HFFc6 (cell line): ENCODE measurements at places on chromosomes 6 and 20. TPM values are rescaled to one million over a fixed set of nuclear protein-coding genes. Genes with fewer than 3 reads are reported as not detected.

- peak; percentile 39 for DNase-seq
Observed at GRCh38 chr20:2742934-2743559, 50.5 kb downstream of the EBF4 start.

DNA sequence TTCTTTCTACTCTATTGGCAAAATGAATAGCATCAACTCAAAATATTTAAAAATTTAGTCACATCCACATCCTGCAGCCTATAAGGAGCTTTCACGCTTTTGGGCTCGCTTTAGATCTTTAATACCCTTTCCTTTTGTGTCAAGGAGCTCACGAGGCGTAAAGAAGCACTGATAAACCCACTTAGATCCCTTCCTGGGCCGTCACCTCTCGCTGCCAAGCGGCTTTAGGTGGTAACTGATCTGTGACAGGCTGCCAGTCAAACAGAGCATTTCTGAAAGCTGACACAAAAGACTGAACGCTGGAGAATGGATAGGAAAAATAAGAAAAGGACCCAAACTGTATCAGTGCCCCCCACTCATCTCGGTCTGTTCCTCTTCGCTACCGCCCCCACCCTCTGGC lies 385.7 kb upstream of the MMS22L start:
- no peak for DNase-seq

DNA sequence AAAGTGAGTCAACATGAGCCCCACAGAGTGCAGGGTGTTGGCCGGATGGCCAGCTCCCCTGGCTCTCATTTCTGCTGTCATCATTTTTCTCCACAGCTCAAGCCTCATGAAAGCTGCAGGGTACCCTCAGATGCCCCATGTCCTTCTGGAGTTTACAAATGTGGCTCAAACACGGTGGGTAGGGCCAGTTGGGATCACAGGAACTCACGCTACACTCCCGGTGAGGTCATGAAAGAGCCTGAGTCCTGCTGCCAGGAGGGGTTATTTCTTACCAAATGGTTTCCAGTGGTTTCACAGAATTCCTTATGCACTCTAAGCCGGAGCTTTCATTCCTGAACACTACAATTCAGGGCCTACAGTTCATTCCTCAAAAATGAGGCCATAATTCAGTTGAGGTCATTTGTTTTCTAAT lies 78.7 kb downstream of the TMEM170B start:
- peak; percentile 94 for DNase-seq

DNA sequence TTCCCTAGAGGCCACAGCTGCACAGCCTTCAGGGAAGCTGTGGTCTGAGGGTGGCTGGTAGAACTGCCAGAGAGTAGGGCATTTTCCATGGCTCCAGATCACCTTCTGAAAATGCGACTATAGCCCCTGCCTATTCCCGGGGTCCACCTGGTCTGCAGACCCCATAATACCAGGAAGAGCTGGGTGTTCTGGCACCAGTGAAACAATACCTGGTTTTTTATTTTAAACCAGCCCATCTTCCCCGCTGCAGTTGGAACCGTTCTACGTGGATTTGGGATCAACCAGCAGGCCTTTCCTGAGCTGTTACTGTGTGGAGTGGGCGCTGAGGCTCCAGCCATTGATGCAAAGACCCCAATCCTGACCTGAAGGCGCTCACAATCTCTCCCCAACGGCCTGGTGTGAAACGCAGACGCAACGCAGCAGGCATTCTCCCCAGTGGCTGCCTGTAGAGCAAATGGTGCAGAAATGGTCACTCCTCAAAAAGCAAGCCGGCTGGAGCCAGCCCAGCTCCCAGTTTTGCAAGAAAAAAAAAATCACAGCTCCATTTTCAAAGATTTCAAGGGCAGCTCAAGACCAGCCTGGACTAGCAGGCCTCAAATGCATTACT lies 11.3 kb downstream of the NPEPL1 start:
- no peak for DNase-seq

DNA sequence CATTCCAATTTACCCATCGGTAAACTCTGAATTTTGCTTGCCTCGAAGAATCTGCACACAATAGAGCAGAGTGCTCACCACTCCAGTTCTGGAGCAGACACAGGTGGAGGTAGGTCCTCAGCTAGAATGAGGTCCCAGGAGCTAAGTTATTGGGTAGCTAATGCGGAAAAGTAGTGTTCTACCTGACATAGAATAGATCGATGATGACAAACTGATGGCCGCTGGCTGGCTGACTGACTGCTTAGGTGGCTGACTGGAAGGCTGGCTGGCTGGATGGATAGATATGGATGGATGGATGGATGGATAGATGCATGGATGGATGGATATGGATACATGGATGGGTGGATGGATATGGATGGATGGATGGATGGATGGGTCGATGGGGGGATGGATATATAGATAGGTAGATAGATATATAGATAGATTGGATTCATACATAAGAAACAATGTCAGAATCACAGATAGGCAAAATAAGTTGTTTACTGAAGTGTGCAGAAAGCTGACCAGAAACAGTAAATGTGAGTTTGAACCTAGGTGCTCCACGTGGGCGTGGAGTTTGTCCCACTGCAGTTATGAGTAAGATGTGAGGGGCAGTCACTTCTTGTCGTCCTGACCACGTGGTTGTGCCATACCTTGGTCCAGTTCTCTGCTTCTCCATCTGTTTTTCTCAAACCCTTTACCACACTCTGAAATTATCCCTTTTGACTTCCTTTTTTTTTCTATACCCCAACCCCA lies 62.1 kb downstream of the TBXT start:
- DNase-seq = no peak

- no peak for DNase-seq
Observed at GRCh38 chr20:39713076-39713840, 751.1 kb downstream of the DHX35 start.

- peak; percentile 54 for DNase-seq
Observed at GRCh38 chr20:34581341-34582184, 23.0 kb downstream of the MAP1LC3A start.

- DNase-seq = no peak
Observed at GRCh38 chr6:91572878-91573277, 986.0 kb upstream of the MAP3K7 start.

DNA sequence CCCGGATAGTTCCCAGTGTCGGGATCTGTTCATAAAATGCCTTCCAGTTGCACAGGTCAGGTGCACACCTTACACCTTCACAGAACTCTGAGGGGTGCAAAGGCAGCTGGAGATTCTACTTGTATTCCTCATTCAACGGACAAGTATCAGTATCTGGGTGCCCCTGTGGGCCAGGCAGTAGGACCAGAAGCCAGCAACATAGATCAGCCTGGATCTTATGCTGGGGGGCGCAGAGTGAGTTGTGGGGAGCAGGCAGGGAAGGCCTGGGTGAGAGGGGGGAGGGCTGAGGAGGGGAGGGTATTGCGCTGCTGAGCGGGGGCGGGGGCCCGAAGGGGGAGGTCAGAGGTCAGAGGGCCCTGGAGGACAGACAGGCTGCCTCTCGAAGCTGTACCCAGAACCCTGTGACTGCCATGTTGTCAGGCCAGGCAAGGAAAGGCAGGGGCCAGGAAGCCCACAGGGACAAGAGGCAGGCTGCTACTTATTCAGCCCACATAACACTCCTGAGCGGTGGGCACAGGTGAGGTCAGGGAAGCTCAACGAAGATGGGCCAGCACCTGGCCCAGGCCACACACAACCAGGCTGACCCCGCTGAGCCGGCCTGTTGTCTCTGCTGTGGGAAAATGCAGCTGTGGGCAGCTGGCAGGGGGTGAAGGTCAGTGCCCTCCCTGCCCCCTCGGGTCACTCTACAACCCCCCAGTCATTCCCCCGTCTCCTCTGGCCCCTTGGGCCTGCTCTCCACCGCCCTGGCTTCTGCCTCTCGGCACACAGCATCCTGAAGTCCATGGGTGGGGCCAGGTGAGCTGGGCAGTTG lies 1.1 kb downstream of the OPRL1 start:
- DNase-seq = no peak

DNA sequence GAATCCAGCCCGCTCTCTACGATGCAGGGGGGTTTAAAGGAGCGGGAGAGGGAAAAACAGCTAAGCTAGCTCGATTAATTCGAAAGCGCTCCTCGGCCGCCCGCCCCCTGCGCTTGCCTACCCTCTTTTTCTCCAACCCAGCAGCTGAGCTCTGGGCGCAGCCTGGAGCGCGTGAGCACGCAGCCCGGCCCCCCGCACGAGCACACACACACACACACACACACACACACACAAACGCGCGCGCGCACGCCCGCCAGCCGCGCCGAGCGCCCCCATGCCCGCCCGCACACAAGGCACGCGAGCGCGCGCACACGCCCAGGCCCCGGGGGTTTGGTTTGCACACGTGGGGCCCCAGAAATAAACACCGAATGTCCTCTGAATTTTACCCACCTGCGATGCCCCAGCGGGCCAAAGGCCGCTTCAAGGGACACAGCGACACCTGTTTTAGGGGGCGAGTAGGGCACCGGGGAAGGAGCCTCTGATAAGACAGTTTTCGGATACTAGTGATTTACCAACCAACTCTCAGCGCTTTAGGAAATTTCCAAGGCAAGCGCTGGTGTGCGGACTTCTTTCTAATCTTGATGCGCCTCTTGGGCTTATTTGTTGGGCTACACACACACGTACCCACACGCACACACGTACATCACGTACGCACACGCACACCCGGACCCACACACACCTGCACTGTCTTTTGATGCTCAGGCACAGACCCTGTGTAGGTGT lies 802 bp upstream of the NRN1 start:
- no peak for DNase-seq

DNA sequence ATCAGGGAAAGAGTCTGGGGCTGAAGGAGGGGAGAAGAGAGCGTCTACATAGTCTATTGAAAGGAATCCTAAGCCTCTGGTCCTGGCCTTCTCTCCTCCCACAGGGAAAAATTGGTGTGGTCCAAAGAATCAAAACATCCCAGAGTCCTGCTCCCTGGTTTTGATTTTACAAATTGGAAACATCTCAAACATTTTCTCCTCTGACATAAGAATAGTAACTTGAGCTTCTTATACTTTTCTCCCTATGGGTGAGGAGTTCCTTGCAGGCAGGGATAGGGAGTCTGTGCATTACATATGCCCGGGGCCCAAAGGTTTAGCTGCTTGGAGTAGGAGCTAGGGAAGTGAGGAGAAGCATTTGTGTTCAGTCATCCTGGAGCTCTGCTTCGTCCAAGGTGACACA lies 120.0 kb upstream of the GGTLC1 start:
- DNase-seq = no peak

GRCh38 chr20:3068986-3069900 lies 2.2 kb upstream of the OXT start:
- peak; percentile 46 for DNase-seq

DNA sequence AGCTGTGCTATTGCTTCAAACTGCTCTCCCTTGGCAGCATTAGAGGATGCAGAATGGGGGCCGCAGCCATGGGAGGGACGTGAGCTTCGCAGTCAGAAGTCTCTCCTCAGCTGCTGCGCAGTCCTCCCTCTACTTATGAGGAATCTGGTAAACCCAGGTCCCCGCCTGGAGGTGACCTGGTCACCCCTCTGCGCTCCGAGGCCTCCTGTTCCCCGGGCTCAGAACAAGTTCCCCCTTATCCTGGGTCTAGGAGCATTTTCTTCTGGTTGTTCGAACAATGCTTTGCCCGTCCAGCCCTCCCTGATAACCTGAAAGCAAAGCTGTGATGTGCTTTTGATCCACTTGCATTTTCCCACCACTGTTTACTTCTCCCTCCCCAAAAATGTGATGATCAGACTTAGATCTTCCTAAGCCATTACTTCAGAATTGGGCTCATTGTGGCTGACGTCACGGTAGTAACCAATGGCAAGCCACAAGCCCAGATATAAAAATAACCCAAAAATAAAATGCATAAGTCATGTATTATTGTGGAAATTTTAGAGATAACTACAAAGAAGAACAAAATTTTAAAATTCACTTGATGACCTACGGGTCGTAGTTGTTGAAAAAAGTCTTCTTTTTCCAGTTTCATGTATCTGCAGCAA lies 80.7 kb downstream of the SERAC1 start:
- DNase-seq = no peak

DNA sequence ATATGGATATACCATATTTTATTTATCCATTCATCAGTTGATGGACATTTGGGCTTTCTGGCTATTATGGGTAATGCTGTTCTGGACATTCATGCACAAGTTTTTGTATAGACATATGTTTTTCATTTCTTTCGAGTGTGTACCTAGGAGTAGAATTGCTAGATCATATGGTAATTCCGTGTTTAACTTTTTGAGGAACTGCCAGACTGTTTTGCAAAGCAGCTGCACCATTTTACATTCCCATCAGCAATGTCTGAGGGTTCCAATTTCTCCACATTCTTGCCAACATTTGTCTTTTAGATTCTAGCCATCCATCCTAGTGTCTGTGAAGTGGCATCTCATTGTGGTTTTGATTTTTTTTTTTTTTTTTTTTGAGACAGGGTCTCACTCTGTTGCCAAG lies 20.8 kb downstream of the SRC start:
- DNase-seq = no peak

DNA sequence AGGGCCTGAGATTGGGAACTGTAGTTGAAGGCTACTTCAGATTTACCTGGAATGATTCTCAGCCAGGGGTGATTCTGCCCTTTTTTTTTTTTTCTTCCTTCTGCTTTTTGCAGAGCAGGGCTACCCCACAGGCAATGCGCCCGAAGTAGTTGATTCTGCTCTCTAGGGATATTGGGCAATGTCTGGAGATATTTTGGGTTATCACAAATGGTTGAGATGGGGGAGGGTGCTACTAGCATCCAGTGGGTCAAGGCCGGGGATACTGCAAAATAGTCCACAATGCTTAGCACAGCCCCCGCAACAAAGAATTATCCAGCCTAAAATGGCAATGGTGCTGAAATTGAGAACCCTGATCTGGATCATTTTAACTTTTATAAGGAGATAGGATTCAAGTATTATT lies 71.2 kb upstream of the ZMYND8 start:
- no peak for DNase-seq

GRCh38 chr6:1612299-1612973 lies 2.7 kb downstream of the FOXC1 start:
- no peak for DNase-seq

GRCh38 chr20:19990850-19991249 lies 26.3 kb upstream of the NAA20 start:
- DNase-seq = no peak

DNA sequence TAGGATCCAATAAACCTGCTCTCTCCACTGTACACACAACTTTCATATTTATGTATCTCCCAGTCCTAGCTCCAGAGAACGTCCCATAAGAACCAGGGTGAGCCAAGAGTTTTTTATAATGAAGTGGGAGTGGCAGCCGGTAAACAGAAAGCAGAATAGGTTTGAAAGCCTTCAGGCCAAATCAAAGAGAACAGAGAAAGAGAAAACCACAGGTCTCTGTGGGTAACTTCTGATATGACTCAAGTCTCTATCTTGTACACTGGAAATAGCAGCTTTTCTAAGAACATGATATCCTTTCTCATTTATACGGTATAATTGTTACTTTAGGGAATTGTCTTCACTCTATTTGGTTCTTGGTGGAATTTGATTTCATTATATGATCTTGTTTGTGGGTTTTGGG lies 273.6 kb downstream of the PACRG start:
- peak; percentile 3 for DNase-seq

- DNase-seq = no peak
Observed at GRCh38 chr6:53067849-53068361, 2.7 kb downstream of the FBXO9 start.

ZNF311 gene
- total RNA-seq = 0.15 to 0.23 TPM in 2 of 3 replicates, not detected in the other

KPNA5 gene
- total RNA-seq = 7.9 and 8.7 TPM in 2 replicates

FAM83B gene
- total RNA-seq = not detected in 3 replicates

TNXB gene
- 0.28 to 0.66 TPM (median 0.52 TPM) in 3 replicates for total RNA-seq

FAM110A gene
- total RNA-seq = 2.8 to 5.9 TPM (median 5.5 TPM) in 3 replicates

BACH2 gene
- total RNA-seq = not detected in 3 replicates

CSNK2B gene
- total RNA-seq = 193 to 243 TPM (median 208 TPM) in 3 replicates

IYD gene
- not detected in 2 replicates for total RNA-seq

BNIP5 gene
- total RNA-seq = not detected in 3 replicates

TP53TG5 gene
- not detected in 3 replicates for total RNA-seq

RREB1 gene
- 18.9 to 23.5 TPM (median 20.1 TPM) in 3 replicates for total RNA-seq

CRISP3 gene
- not detected in 2 replicates for total RNA-seq

SLC22A23 gene
- total RNA-seq = 0.20 to 0.24 TPM (median 0.21 TPM) in 3 replicates
